NCI-H446 (cell line): ENCODE measurements at places on chromosomes 4 and X.

GRCh38 chrX:149720021-149720689 is 8.3 kb downstream of the MAGEA11 start:
- DNase-seq = no peak

- no peak for DNase-seq
Observed at GRCh38 chrX:82973646-82974045, 534.4 kb upstream of the POU3F4 start.

DNA sequence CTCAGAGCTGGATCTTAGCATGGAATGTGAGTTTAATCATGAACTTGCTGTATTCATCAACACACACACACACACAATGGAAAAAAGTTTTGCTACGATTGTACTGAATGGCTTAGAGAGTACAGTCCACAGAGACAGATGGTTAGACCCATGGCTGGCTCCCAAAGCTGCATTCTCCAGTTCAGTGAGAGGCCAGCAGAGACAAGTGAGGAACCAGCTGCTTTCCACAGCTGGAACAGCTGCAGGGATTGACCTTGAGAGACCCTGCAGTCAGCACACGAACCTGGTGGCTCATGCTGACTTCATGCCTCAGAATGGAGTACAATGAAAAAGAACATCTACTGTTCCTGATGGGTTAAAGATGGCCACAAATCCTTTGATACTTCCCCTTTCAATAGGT is 94.5 kb downstream of the DHX15 start:
- DNase-seq = no peak

DNA sequence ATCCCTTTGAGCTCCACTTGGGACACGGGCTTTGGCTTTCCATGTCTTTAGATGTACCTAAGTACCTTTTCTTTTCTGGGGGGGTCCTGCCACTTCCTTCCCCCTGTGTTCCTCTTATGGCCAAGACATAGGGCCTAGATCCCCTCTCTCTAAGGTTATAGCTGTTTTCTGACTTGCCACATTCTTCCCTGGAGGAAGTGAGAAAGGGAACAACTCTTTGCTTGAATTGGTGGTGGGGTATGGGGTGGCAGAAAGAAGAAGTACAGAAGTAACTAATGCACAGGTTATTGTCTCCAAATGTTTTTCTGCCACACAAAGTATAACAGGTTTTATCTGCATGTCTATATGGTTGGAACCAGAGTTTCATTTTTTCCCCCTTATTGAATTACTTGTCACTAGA is 29.7 kb upstream of the DIPK2B start:
- DNase-seq = no peak

DNA sequence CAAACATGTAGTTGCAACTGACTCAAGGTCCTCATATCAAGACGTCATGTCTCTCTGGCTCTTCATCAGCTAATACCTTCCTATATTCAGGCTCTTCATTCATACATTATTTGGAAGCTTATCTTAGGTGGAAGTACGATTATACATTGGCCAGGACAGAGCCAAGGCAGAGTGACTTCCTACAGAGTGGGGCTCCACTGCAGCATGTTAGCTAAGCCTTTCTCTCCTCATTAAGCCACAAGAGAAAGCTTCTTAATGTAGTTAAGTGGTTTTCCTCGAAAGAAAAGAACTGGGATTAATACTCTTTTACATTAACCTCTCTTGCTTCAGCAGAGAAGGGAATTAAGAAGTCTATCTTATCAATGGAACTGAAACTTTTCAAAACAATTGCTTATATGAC is 15.0 kb downstream of the C4orf33 start:
- DNase-seq = no peak

- no peak for DNase-seq
Observed at GRCh38 chr4:105189855-105190650, 43.4 kb downstream of the TET2 start.

DNA sequence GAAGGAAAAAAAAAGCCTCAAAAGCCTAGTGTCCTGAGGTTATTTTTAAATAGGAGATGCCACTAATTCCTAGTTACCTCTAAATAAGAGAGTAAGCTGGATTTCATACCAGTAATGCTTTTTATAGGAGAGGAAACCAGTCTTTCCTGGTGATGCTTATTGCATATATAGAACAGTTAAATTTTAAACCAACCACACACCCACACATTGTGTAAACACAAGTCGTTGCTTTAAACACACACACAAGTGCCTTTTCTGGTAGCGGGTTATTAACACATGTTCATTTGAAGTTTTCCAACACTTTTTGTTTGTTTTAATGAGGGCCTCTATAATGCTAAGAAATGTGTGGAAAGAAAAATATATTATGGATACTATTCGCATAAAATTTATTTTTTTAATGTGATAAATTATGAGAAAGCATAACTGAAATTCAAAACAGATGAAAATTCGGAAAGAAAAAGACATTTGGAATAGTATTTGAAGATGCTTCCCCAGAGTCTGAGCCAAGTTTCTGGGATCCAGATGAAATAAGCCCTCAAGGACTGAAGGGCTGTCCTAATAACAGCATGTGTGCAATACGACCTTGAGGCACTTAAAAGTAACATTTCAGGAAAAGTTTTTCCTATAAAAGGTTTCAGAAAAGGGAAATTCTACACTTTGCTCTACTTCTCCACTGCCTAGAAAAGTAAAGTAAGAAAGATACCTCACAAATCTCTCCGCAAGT is 2.0 kb downstream of the ANTXR2 start:
- DNase-seq = no peak
